ENCODE measurements at places on chromosomes 2 and 18.

- DNase-seq = no peak
Observed at GRCh38 chr2:219230059-219230540, 494 bp downstream of the ANKZF1 start.

DNA sequence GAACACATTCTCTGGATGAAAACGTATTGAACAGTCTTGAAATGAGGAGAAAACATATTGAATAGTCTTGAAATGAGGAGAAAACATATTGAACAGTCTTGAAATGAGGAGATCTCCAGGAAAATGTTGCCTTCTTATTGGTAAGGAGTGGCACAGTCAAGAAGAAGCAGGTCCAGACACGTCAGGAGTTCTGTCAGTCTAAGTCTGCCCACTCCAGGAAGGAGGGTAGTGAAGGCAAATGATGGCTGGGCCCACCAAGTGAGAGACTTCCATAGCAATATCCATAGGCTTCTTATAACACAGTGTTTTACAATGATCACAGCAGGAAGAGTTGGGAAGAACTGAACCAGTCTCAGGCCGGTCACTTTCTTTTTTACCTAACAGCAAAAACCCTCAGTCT lies 316.2 kb downstream of the ETAA1 start:
- DNase-seq = no peak

DNA sequence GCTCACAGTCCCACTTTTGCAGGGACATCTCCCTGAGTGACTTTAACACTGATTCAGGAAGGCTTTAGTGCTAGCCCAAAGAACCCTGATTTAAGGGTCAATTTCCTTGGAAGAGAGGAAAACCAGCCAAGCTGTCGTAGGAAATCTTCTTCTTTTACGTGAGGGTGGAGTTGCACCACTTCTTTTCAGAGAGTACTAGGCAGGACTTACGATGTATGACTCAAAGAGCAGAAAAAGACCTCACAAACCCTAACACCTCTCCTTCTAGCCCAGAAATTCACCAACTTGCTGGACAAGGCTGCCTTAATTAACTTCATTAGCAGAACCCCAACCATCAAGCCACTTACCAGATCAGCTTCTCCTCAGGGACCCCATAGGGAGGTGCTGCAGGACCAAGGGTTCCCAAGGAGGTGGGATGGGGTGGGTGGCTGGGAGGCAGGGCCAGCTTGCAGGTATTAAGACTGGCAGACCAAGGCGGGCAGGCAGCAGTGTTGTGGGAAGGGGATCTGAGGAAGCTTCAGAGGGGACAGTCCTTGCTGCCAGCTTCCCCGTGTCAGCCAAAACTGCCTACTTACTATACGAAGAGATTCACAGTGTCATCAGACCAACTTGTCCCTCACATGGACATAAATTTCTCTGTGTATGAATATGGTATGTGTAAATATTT lies 6.7 kb downstream of the SERPINB2 start:
- no peak for DNase-seq

DNA sequence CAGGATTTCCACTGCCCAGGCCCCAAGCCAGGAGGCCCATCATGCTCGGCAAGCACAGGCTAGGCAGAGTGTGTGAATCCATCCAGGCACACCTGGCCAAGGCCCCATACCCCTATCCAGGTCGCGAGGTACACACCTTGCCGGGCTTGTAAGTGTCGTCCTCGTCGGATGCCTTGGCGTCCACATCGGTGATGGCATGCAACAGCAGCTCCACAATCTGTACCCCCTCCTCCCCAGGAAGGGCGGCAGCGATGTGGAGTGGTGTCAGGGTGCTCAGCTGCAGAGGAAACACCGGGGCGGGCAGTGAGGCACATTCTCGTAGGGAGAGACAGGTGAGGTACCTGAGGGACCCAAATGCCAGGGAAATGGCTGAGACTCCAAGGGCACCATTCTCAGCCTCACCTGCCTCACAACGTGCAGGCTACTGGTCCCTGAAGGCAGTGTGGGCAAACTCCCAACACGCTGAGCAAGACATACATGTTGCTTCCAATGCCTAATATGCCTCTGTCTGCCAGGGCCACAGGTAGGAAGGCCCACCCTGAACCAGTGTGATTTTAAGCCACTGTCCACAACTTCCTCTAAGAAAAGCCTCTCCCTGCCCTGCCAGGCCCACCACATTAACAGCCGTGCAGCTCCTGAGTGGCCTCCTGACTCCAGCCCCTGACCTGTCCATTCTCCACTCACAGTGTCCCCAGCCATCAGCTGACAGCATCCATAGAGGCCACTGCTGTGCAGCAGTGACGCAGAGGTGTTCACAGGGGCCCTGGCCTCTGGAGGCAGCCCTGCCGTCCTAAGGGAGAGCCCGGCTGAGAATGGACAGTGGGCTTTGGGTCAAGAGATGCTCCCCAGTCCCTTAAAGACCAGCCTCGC lies 44.9 kb downstream of the ANKMY1 start:
- DNase-seq = no peak

DNA sequence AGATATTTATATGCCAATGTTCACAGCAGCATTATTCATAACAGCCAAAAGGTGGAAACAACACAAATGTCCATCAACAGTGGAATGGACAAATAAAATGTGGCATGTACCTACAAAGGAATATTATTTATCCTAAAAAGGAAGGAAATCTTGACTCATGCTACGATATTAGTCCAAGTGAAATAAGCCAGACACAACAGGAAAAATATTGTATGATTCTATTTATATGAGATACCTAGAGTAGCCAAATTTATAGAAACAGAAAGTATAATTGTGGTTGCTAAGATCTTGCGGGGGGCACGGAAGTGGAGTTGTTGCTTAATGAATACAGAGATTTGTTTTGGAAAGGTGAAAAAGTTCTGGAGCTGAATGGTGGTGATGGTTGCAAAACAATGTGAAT lies 33.0 kb upstream of the CCDC150 start:
- DNase-seq = no peak

GRCh38 chr2:25337276-25337675 lies 4.4 kb downstream of the DNMT3A start:
- no peak for DNase-seq

- DNase-seq = no peak
Observed at GRCh38 chr2:109423556-109424359, 190.0 kb downstream of the SEPTIN10 start.

DNA sequence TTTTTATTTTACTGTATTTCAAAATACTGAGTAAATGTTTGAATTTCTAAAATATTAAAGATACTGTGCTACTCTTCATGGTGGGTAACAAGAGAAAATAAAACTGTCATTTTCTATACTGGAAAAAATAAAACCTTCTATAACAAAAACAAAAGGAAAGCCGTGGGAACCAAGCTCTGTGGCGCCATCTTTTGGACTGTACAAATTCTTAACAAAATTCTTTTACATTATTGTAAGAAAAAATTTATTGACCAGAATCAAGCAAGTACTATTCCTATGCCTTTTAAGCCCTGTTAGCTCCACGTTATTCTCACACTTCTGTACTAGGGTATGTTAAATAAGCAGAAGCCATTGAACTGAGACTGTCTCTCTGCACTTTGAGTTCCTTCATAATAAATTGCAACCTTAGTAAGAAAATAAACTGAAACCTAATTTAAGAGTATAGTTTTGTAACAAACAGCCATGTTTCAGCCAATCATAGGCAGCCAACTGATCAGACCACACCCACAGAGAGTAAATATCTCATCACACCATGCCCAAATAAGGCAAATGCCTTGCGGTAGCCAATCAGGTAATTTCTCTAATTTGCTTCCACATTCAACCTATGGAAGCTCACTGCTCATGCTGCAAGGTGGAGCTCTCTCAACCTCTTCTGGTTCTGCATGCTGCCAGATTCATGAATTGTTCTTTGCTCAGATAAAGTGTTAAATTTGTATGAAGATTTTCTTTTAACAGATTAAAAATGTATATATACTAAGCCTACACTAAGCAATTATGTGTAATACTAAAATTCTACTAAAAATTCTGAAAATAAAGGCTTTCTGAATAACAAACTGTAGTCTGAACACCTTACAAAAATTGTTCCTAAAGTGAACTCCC lies 42.2 kb downstream of the HIBCH start:
- peak; percentile 4 for DNase-seq

- DNase-seq = no peak
Observed at GRCh38 chr2:218245214-218245613, 15.6 kb upstream of the GPBAR1 start.

DNA sequence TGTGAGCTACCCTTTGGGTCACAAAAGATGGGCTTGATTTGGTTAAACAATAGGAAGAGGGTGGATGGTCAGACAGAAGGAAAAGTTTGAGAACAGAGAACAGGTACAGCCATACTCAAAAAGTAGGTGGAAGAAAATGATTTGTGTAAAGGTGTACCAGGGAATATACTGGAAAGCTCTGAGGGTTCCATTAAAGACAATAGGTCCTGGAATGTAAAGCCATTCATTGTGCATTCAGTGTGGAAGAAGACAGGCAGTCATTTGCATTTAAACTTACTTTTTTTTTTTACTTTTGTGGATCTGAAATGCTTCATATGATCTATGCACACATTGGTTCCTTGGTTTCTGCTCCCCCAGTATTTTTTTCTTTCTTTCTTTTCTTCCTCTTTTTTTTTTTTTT lies 581.4 kb upstream of the PIK3C3 start:
- DNase-seq = no peak

DNA sequence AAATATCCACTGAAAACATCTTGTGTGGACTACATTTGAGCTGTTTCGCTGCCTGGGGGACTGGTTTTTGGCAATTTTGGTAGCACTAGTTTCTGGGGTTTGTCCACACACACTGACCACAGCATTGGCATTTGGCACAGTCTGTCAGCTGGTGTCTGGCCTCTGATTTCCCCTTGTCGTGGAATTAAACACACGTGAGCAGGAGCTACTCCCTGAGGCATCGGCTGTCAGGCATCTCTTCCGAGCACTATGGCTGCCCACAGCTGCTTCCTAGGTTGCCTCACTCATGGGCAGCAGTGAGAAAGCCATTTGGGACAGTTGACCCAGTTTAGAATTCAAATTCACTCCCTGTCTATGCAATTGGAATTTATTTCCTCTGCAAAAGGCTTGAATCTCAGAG lies 46.8 kb upstream of the FZD5 start:
- DNase-seq = no peak

- DNase-seq = no peak
Observed at GRCh38 chr2:72996117-72996502, 75.4 kb downstream of the SFXN5 start.

GRCh38 chr2:42141687-42142546 lies 27.2 kb upstream of the EML4 start:
- peak; percentile 68 for DNase-seq

DNA sequence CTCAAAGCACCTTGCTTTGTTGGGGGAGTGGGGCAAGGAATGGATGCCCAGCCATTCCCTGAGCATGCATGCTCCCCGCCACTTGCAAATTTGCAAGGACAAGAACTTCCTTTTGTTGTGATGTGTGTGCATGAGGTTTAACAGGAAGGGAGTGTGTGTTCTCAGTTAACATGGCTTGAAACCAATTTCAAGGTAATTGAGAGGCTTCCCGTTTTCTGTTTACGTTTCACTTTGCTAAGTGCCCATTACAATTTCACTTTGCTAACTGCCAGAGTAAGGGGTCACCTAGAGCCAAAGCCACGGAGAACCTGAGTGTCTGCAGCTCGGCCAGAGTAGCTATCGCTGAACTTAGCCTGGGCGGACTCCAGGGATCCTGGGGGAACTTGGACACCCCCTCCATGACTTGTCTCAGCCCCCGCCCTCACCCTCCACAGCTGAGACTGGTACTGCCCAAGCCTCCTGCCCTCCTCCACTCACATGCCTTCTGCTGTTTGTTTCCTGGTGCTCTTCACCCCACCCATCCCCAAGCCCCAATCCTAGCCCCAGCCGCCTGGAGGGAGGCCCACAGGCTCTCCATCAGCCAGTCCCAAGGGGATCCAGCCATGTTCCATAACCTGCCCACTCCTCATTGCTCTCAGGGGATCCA lies 53.6 kb upstream of the LAPTM4A start:
- no peak for DNase-seq

- no peak for DNase-seq
Observed at GRCh38 chr2:194328456-194328855, 1328.6 kb upstream of the SLC39A10 start.

DNA sequence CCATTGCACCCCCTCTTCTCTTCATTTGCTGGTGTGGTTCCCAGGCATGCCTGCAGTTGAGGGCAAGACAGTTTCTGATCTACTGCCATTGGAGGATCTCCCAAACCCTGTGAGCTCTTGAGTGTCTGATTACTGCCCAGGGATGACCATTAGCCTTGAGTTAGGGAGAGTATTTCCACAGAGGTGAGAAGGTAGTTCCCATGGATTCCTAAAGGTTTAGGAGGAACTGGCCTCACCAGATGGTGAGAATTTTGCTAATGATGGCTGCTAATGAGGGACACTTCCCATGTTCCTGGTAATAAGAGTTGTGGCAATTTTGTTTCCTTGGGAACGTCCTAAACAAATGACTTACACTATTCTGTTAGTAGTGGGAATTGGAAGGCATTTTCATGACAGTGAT lies 42.5 kb downstream of the PTPRM start:
- no peak for DNase-seq

DNA sequence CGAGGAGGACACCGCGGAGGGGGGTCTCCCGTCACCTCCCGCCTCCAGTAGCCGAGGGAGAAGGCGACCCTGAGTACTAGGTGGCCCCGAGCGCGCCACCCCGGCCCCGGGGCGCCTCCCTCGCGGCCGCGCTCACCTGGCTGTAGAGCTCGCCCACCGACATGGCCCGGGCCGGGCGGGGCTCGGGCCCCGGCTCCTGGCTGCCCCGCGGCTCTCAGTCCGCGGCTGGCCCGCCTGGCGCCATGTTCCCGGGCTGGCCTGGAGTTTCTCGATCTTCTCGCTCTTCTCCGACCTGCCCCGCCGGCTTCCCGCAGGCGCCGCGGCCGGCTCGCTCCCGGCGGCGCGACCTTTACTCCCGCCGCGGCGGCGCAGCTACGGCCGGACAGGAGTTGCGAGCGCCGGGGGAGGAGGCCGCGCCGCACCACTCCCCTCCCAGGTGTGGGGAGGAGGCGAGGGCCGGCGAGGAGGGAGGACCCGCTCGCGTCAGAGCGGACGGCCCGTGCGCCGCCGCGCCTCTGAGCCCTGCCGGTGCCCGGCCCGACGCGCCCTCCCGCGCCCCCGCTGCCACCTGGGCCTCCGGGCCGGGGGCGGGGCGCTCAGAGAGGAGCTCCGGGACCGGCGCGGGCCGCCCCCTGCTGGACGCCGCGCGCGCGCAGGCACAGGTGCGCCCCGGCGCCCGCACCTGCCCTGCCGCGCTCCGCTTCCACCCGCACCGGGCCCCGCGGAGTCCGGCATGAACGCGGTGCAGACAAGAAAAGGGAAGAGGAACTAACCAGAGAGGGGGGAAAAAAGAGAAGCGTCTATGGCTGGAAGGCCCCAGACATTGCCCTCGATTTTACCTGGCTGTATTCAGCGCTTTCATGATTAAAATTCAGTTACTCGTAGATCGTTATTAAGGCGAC lies at the start of gene MYO5B:
Gene MYO5B (minus strand): TSS at position 517 of the 902 bp plus-strand sequence. CDS start 354 bp downstream, at position 163.
- DNase-seq = no peak

DNA sequence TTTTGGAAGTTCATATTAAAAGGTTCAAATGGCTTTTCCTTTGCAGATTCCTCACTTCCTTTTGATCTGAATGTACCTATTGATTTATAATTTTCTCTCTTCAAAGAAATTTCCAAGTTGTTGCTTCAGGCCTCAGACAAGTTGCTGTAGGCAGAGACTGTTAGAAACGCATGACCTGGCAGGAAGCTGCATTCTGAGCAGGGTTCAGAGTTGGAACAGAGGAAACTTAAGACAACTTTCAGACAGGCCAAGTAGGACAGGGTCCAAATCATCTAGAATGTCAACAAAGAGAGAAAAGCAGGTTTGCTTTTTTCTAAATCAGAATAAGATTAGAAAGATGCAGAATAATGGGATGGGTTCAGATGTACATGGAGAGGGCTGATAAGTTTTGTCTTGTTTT lies 416.3 kb downstream of the LRP1B start:
- DNase-seq = no peak

All from NCI-H526 (cell line).